ENCODE measurements at places on chromosomes 16 and 17.

GRCh38 chr16:51648526-51648925 is 497.5 kb upstream of the SALL1 start:
- DNase-seq = no peak

GRCh38 chr17:29091606-29092289 is 48.8 kb downstream of the PIPOX start:
- no peak for DNase-seq

DNA sequence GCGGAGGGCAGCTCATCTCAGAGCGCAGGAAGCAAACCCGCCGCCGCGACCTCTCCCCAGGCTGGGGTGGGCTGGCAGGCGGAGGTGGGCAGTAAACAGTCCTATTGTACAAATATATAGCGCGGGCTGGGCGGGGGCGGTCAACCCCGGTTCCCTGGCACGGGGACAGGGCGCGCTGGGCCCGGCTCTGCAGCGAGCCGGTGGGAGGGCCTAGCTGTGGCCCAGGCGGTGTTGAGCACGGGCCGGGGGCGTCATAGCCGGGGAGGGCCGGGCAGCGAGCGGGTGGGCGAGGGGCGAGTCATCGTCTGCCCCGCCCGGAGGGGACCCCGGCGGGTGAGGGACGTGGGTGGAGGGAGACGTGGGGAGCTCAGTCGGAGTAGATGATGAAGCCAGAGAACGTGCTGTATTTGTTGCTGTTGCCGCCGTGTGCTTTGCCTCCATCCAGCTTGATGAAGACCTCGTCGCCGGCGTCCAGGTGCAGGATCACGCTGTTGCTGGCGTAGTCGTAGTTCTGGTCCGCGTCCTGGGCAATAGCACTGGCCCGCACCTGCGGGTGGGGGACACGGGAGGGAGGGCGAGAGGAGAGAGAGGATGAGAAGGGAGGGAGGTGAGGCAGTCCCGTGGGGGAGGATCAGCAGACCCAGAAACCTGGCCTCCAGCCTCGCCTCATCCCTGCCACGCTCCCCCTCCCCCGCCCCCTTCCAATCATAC is 8.1 kb downstream of the C1QL1 start:
- DNase-seq = no peak

DNA sequence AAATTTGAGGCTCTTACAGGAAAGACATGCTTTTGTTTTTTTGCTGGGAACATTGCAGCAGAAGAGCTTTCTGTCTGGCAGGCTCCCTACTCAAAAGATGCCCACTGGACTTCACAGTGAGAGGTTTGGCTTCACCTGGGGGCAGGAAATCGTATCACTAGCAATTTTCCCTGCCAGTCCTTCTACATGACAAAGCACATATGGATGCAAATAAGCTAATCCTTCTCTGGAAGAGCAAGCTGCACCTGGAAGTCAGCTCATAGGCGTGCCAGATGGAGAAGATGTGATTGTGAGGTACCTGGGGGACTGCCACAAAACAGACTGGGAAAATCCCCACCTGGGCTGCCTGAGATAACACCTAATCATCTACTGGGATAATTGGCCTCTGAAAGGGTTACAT is 195.0 kb upstream of the CPHXL start:
- peak; percentile 30 for DNase-seq
